Activated T-helper 2 cell treated with anti-CD3 and anti-CD28 coated beads, Interferon-gamma antibody, Interleukin-2, Interleukin-4, amounts not matched to agents 10 μg/mL and 5 μg/mL and 100 μg/mL, durations not matched to agents 14 hours and 24 hours and 36 hours (primary cell): ENCODE measurements at places on chromosomes 1 and 21. TPM values are rescaled to one million over a fixed set of nuclear protein-coding genes. Genes with fewer than 3 reads are reported as not detected.
A peak's percentile ranks its signal among the peaks of the same experiment; 100 is the strongest.

DNA sequence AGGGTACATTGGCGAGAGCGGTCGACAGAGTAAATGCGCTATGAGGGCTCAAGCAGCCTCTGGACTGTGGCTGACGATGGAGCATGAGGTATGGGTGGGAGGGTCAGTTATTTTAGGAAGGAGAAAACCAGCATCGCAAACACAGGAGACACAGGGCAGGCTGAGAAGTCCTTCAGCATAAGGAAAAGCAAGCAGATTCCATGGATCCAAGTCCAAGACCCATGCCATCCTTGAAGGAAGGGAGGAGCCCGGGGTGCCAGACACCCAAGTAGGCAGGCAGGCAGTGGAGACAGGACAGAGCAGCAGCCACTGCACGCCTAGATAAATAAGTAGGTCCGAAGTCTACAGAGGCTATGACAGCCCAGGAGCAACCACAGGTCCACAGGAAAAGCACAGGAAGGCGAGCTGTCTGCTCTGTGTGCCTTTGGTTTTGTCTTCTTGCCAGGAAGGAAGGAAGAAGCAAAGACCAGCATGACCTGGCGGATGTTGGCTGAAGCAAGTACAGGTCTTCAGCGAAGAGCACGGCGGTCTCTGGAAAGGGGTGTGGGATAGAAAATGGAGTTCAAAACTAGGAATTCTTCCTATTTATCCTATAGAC lies 76.4 kb upstream of the SLC45A1 start:
- no peaks in the 10 kb centered on the region for H3K36me3 ChIP-seq
- H3K4me3 ChIP-seq = no peak overlapping the region
- DNase-seq = no peak
- H3K4me1 ChIP-seq = peaks cover 6% of the 10 kb centered on the region

DNA sequence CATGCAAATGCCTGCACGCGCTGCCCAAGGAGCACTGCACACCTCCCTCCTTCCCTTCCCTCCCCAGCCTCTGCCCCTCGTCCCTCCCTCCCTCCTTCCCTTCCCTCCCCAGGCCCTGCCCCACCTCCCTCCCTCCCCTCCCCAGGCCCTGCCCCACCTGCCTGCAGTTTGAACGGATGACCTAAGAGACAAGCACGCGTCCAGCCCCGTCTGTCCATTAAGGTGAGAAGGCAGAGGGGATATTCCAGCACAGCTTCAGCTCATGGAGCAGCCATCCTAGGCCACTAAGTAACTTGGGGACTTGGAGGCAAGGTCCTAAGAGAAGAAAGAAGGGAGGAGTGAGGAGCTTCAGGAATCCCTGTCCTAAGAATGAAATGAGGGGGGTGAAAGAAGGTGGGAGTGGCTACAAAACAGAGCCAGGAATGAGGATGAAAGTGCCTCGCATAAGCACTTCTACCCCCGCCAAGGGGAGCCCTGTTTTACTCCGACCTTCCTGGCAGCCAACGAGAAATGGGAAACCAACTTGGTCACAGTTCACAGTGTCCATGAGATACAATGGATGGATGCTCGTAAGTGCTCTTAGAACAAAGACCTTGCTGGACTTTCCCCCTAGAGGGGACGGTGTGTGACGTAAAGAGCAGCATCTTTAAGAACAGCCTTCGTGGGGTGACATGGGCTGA lies 21.3 kb upstream of the EFHD2 start:
- H3K27ac ChIP-seq = no peak overlapping the region
- peaks cover 10% of the 10 kb centered on the region for H3K4me1 ChIP-seq
- H3K27me3 ChIP-seq = peaks cover 36% of the 10 kb centered on the region
- H3K36me3 ChIP-seq = no peaks in the 10 kb centered on the region

DNA sequence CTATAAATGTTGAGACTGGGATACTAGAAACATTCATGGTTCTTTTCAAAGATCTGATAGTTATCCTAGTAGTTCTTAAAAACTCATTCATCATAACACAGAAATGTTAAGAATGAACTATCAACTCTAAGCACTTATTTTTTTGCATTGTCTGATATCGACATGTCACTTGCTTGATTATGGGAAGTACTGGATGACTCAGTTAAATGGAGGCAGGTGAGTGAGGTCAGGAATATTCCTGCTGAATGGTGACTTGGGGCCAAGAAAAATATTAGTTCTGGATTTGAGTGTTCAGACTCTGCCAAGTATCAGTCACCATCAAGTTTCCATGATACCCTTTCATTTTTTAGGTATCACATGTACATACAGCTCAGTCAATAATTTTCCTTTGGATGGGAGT lies 63.6 kb downstream of the NEK7 start:
- H3K4me1 ChIP-seq = peaks cover 18% of the 10 kb centered on the region
- DNase-seq = no peak
- H3K36me3 ChIP-seq = peaks cover 59% of the 10 kb centered on the region

DNA sequence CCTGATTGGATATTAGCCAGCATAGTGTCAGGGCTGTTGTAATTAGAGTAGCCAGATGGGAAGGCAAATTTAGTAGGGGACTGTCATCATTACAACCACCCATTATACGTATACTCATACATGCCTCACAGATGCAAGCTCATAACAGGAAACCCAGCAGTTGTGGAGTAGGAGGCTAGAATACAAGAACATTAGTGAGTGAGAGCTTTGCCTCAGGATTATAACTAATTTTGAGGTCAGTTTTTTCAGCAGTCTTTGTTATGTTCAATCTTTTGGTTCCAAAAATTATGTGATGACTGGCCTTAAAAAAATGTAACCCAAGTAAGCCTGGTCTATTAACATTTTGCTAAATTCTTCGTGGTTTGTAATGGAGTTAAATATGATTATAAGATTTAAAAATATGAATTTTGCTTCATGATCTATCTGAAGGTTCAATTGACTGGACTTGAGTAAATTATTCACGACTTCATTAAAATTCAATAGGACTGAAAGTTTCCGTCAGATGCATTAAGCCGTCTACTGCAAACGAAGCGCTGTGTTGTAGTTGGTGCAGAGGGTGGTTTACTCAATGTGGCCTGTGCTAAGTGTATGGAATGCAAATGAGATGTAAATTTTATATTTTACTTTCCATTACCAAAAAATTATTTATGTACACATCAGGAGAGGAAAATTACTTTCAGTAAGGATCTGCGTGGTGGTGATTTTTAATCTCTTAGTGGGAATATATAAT lies 48.8 kb downstream of the KCNK1 start:
- no peak for DNase-seq
- H3K36me3 ChIP-seq = peaks cover 18% of the 10 kb centered on the region
- peaks cover 3% of the 10 kb centered on the region for H3K27me3 ChIP-seq

GRCh38 chr1:25991937-25992688 lies 5.8 kb downstream of the PAFAH2 start:
- no peak overlapping the region for H3K4me3 ChIP-seq
- H3K27ac ChIP-seq = no peak overlapping the region

- H3K4me3 ChIP-seq = no peak overlapping the region
- peaks cover 26% of the 10 kb centered on the region for H3K4me1 ChIP-seq
- peaks cover 20% of the 10 kb centered on the region for H3K36me3 ChIP-seq
- no peak for DNase-seq
- no peak overlapping the region for H3K27ac ChIP-seq
Measured at GRCh38 chr1:9289711-9290485, 2.8 kb upstream of the SPSB1 start.

DNA sequence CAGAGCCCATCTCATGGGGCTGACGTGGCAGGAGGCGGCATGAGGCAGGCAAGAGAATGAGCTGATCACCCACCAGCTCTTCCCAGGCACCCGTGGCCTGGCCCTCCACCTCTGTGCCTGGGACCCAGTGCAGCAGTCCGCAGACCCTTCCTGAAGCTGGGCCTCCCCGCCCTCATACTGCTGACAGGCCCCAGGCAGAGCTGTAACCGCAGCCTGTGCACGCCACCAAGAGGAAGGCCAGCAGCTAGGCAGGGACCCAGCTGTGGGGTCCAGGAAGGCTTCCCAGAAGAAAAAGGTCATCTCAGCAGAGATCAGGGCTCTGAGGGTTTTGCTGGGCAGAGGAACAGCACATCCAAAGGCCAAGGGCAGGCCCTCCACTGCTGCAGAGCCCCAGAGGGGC lies 9.8 kb upstream of the MTFR1L start:
- DNase-seq = no peak
- no peak overlapping the region for H3K27ac ChIP-seq
- H3K4me1 ChIP-seq = peaks cover 3% of the 10 kb centered on the region
- H3K36me3 ChIP-seq = no peaks in the 10 kb centered on the region
- H3K4me3 ChIP-seq = no peak overlapping the region

- no peaks in the 10 kb centered on the region for H3K4me1 ChIP-seq
- H3K4me3 ChIP-seq = no peak overlapping the region
- no peak overlapping the region for H3K27ac ChIP-seq
- no peaks in the 10 kb centered on the region for H3K36me3 ChIP-seq
- H3K27me3 ChIP-seq = peaks cover 2% of the 10 kb centered on the region
Measured at GRCh38 chr1:219155135-219155534, 18.5 kb upstream of the LYPLAL1 start.

GRCh38 chr1:218683242-218683641 lies 338.1 kb downstream of the TGFB2 start:
- H3K36me3 ChIP-seq = no peaks in the 10 kb centered on the region
- H3K27ac ChIP-seq = no peak overlapping the region

- H3K4me3 ChIP-seq = no peak overlapping the region
- DNase-seq = no peak
- no peaks in the 10 kb centered on the region for H3K27me3 ChIP-seq
- H3K4me1 ChIP-seq = peaks cover 2% of the 10 kb centered on the region
- no peak overlapping the region for H3K27ac ChIP-seq
- no peaks in the 10 kb centered on the region for H3K36me3 ChIP-seq
Measured at GRCh38 chr21:37874904-37875780, 41.1 kb downstream of the KCNJ6 start.

- no peaks in the 10 kb centered on the region for H3K36me3 ChIP-seq
- H3K4me3 ChIP-seq = peak overlapping the region; percentile 75
- no peak for DNase-seq
- H3K27ac ChIP-seq = no peak overlapping the region
Measured at GRCh38 chr1:10795276-10796021, 997 bp downstream of the CASZ1 start.

DNA sequence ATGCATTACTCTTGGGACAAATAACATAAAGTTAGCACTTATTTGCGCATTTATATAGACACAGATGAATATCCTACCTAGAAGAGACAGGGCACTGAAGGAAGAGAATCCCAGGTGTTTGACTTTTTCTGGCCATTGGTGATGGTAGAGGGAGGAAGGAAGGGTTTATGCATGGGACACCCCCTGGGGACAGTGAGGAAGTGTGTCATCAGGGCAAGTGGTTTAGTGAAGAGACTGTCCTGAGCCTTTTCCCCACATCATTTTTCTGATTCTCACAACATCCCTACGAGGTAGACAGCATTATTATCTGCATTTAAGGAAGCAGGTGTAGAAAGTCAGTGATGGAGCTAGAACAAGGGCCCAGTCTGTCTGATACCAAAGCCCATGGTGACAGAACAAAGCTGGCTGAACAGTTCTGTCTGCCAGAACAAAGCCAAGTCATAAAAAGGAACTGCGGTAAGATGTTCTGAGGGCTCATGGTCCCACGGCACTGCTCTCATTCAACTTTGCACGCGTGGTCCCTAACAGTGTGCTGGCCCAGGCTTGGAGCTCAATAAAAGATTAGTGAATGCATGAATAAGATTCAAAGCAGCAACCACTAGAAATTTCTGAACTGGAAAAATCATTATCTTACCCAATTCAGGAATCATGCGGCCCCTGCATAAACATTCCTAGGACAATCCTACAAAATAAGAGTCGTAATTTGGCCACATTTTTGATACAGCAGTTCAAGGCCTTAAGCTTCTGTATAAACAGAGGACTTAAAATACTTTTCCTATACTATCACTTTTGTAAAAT lies 12.2 kb upstream of the CDC42BPA start:
- no peak overlapping the region for H3K4me3 ChIP-seq
- H3K27ac ChIP-seq = no peak overlapping the region
- H3K36me3 ChIP-seq = no peaks in the 10 kb centered on the region
- peaks cover 4% of the 10 kb centered on the region for H3K4me1 ChIP-seq
- H3K27me3 ChIP-seq = peaks cover 3% of the 10 kb centered on the region
- DNase-seq = no peak

GRCh38 chr1:74180490-74180889 lies 17.5 kb downstream of the LRRIQ3 start:
- H3K4me3 ChIP-seq = no peak overlapping the region
- H3K36me3 ChIP-seq = no peaks in the 10 kb centered on the region
- DNase-seq = no peak
- no peaks in the 10 kb centered on the region for H3K27me3 ChIP-seq

DNA sequence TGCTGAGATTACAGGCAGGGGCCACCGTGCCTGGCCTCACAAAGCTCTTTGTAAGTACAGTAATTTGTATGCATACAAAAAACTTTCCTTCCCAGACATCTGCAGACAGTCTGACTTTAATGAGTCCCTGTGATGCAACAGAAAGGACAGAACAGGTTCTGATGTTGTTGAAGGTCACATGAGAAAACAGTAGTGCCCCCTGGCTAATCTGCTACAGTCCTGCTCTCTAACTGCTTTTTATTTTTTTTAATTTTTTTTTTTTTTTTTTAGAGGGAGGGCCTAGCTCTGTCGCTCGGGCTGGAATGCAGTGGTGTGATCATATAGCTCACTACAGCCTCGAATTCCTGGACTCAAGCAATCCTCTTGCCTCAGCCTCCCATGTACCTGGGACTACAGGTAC lies 36.7 kb downstream of the ACBD3 start:
- no peak for DNase-seq
- H3K36me3 ChIP-seq = peaks cover 60% of the 10 kb centered on the region
- H3K27ac ChIP-seq = no peak overlapping the region
- peaks cover 3% of the 10 kb centered on the region for H3K4me1 ChIP-seq
- H3K4me3 ChIP-seq = no peak overlapping the region

DNA sequence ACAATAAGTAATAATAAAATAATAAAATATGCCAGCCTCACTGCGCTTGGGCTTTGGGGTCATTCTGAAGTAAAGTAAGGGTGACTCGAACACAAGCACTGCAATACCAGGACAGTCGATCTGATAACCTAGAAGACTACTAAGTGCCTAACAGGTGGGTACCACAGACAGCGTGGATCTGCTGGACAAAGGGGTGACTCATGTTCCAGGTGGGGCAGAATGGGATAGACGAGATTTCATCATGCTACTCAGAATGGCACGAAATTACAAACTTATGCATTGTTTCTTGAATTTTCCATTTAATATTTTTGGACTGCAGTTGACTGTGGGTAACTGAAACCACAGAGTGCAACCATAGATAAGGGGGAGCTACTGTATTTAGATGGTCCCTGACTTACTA lies 221.1 kb upstream of the GREM2 start:
- no peak overlapping the region for H3K27ac ChIP-seq
- no peak overlapping the region for H3K4me3 ChIP-seq
- H3K4me1 ChIP-seq = no peaks in the 10 kb centered on the region

The EPHB2 gene
- not detected in 2 replicates for total RNA-seq

The TSSK3 gene
- total RNA-seq = 1.1 TPM in 2 replicates

The MYOG gene
- total RNA-seq = not detected in 2 replicates

The IGFN1 gene
- total RNA-seq = not detected in 2 replicates
